ENCODE measurements at places on chromosomes 2 and 18.

DNA sequence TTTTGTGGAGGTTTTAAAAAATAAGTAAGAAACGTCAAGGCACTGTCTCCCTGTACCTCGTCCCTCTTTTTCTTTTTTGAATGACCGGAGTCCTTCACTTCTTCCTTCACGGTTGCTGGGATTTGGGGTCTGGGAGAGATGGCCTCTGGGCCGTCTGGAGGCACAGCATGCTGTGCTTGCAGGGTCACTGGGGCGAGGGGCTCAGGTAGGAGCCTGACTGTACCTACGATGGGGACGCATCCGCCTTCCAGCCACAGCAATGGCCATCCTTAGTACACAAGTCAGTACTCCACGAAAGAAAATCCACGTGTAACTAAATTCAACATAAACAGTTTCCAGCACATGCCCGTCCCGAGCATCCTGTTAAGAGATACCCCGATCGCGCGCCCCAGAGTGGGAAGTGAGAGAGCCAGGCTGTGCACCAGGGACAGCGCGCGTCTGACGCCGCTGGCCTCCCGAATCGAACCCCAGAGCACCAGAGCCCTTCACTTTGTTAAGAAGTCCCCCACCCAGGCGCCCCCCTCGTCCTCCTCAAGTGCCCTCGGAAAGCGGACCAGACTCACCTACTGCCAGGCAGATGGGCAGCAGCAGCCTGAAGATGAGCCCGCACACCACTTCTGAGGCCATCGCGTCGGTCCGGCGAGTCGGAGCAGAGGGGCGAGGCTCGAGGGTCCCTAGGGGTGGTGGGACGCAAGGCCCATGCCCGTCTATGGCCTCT lies 1.2 kb downstream of the PIEZO2 start:
- no peak for DNase-seq
- no peak overlapping the region for H3K4me3 ChIP-seq
- H3K4me1 ChIP-seq = no peaks in the 10 kb centered on the region
- no peak overlapping the region for H3K27ac ChIP-seq

GRCh38 chr18:62258093-62258492 lies 67.0 kb upstream of the TNFRSF11A start:
- no peak overlapping the region for H3K27ac ChIP-seq
- H3K4me1 ChIP-seq = no peaks in the 10 kb centered on the region
- no peaks in the 10 kb centered on the region for H3K27me3 ChIP-seq
- H3K36me3 ChIP-seq = peaks cover 40% of the 10 kb centered on the region
- H3K4me3 ChIP-seq = no peak overlapping the region
- no peak for DNase-seq

GRCh38 chr2:177056481-177056929 lies 156.1 kb upstream of the HNRNPA3 start:
- no peaks in the 10 kb centered on the region for H3K27me3 ChIP-seq
- H3K36me3 ChIP-seq = no peaks in the 10 kb centered on the region
- H3K4me1 ChIP-seq = no peaks in the 10 kb centered on the region
- no peak overlapping the region for H3K27ac ChIP-seq
- H3K4me3 ChIP-seq = no peak overlapping the region

GRCh38 chr2:44801841-44802776 lies 139.4 kb upstream of the SIX3 start:
- no peak overlapping the region for H3K4me3 ChIP-seq
- H3K36me3 ChIP-seq = no peaks in the 10 kb centered on the region
- H3K4me1 ChIP-seq = peaks cover 7% of the 10 kb centered on the region
- DNase-seq = no peak

DNA sequence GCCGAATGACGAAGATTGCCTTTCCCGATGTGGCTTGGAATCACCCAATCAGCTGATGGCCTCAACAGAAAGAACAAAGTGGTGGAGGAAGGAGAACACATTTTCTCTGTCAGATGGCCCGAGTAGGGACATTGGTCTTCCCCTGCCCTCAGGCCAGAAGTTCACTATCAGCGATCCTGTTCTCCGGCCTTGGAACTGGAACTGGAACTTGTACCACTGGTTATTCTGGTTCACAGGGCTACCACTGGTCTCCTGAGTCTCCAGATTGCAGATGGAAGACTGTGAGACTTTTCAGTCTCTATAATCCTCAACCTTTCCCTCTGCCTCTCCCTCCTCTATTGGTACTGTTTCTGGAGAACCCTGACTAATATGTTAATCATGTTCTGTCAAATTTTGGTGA lies 180.4 kb downstream of the ANKRD30B start:
- no peaks in the 10 kb centered on the region for H3K36me3 ChIP-seq
- no peak for DNase-seq
- H3K27me3 ChIP-seq = no peaks in the 10 kb centered on the region
- H3K4me3 ChIP-seq = no peak overlapping the region

DNA sequence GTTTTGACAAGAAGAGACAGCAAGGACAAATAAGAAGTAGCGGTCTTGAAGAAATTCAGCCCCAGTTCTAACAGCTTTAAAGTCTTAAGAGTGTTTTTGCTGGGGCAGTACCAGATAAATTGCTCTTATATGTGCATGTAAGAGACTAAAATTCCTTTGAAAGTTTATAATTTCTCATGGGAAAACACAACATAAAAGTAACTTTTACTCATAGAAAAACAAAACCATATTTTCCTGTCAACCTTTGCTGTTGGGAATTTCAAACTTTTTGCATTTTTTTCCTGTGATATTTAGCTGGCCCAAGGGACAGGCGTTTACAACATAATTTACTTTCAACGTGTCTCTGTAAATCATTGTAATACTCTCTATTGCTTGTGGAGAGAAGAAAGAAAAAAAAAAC lies 767.8 kb upstream of the ZEB2 start:
- no peak overlapping the region for H3K27ac ChIP-seq
- no peaks in the 10 kb centered on the region for H3K27me3 ChIP-seq
- no peaks in the 10 kb centered on the region for H3K36me3 ChIP-seq
- no peaks in the 10 kb centered on the region for H3K4me1 ChIP-seq

DNA sequence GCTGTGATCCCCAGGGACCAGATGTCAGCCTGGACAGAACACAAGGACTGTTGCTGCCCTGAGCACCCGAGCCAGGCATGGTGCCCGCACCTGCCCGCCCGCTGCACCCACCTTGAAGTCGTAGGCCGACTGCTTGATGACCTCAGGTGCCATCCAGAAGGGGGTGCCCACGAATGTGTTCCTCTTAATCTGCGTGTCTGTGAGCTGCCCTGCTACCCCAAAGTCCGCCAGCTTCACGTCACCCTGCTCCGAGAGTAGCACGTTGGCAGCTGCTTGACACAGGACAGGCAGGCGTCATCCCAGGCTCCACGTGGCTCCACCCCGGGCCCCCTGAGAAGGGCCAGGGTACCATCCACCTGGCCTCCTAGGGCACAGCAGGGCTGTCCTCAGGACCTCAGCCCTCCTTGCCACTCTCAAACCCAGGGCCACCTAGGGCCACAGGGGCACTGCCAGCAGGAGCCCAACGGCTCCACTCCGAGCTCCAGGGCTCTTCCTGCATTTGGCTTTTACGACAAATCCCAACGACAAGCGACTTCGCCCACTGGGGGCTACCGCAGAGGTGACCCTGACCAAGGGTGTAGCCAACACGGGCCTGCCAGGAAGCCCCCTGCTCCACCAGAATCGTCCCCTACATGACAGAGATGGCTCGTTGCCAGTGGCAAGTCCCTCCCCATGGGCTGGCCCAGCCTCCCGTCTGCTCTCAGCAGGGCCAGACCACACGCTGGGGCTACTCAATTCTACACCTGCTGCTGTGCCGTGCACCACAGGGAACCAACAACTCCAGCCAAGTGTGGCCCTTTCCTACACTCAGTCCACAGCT lies 9.0 kb downstream of the STK25 start:
- no peak for DNase-seq
- no peaks in the 10 kb centered on the region for H3K4me1 ChIP-seq
- no peaks in the 10 kb centered on the region for H3K27me3 ChIP-seq
- no peak overlapping the region for H3K27ac ChIP-seq
